ENCODE measurements at places on chromosomes 11 and 22. TPM values are rescaled to one million over a fixed set of nuclear protein-coding genes. Genes with fewer than 3 reads are reported as not detected.

The PRR5 gene
- total RNA-seq, result 43.5 TPM

The CBX7 gene
- 192 TPM for total RNA-seq

DNA sequence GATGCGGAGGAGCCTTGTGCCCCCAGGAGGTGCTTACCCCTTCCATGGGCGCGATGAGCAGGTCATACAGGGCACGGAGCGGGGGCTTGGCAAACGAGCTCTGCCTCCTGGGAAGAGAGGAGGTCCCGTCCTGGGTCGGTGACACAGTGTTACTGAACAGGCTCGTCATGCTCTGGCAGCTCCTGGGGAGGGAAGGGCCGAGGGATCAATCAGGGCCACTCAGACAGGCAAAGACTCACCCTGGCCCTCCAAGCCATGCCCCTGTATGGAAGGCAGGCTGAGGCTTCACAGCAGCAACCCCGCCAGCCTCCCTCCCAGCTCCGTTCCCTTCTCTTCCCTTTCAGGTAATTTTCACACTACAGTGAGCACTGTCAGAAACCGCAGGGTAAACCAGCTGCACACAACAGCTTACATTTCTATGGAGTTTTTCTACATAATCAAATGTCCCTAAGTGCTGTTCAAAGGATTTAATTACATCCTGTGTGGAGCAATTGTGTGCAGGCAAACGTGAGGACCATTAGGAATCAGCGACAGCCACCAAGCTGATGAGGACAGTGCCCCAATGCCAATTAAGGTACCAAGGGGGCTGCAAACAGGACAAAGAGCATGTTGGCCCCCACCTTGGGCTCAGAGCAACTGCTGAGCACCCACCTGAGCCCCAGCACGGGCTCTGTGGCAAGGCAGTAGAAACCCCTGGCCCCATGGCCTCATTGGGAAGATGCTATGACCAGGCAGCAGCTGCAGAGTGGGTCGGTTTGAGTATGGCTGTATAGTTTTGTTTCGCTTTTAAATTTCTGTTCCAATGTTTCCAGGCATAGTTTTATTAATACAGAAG is 95.4 kb upstream of the PITPNB start:
- no peak for DNase-seq

GRCh38 chr11:31687861-31688260 is 123.3 kb downstream of the PAX6 start:
- no peak for DNase-seq

GRCh38 chr11:120759046-120759445 is 247.5 kb downstream of the GRIK4 start:
- DNase-seq, result no peak

GRCh38 chr11:19842505-19842904 is 129.9 kb downstream of the NAV2 start:
- no peak for DNase-seq

The AIFM3 gene
- 1.8 TPM for total RNA-seq

GRCh38 chr11:121257976-121258375 is 34.6 kb upstream of the SC5D start:
- DNase-seq, result no peak

The PRMT3 gene
- total RNA-seq, result 23.0 TPM

GRCh38 chr11:111097191-111097590 is 148.3 kb upstream of the POU2AF2 start:
- DNase-seq, result no peak

DNA sequence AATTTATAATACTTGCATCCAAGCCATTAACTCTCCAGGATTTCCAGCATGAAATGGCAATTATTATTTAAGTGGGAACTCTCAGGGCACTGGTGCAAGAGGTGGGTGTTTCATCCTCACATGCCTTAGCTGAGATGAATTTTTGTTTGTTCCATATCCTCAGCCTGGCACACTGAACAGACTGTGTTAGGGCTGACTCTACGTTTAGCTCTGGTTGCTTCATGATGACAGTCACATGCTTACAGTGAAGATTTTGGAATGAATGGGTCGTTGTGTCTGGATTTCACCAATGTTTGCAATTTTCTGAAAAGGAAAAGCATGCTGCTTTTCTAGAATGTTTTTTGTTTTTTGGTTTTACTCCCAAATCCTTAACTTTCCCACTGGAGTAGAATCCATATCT is 246.6 kb downstream of the INSC start:
- DNase-seq, result no peak

The OR9G4 gene
- total RNA-seq, result not detected

GRCh38 chr11:8342821-8343681 is 79.4 kb upstream of the LMO1 start:
- DNase-seq, result no peak

DNA sequence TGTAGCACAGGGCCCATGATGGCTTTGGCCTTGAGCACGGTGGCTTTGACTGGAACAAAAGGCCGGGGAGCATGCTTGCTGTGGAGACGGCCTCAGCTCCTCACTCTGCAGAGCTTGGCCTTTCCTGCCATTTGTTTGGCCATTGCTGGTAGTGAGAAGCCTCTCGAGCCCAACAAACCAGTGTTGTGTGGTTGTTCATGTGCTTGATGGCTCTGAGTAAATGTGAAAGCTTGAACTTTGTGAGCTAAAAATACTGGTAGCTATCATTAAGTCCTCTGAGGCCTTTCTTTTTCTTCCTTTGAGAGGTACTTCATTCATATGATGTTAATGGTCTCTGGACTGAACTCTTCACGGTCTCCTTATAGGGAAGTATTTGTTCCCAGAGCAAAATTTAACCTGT is 39.6 kb downstream of the NAT10 start:
- DNase-seq, result no peak

DNA sequence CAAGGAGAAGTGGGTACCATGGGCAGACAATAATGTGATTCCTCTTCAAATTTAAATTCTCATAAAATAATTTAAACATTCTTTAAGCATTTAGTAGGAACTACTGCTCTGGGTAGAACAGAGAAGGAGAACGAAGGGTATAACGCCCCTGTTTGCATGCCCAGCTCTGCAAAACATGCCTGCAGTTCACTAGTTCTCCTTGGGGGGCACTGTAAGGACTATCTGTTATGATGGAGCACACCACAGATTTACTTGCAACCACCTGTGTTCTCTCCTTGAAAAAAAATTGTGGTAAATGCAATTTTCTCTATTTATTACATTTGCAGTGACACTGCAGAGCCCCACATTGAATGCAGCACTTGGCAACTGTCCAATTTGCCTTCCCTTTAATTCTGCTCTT is 100.3 kb downstream of the GUCY1A2 start:
- no peak for DNase-seq

DNA sequence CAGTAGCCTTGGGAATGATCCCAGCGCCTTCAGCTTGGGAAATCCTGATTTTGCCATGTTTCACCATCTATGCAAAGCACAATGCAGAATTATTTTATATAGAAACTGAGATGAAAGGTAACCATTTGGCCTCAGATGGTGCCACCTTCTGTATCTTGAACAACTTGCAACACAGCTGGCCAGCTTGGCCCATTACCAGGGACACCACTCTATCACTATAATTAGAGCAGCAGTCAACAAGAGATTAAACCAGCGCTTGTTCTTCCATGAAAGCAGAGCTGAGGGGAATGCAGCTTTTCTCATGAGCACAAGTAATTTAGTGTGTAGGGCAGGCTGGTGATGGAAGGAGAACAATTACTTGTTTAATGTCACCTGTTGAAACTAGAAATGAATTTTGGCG is 6.7 kb upstream of the ZDHHC13 start:
- DNase-seq, result no peak

- DNase-seq, result no peak
Measured at GRCh38 chr22:28497188-28497587, 182.5 kb downstream of the TTC28 start.

The SPON1 gene
- 33.1 TPM for total RNA-seq

- no peak for DNase-seq
Measured at GRCh38 chr11:113373306-113373705, 14.3 kb upstream of the ANKK1 start.

DNA sequence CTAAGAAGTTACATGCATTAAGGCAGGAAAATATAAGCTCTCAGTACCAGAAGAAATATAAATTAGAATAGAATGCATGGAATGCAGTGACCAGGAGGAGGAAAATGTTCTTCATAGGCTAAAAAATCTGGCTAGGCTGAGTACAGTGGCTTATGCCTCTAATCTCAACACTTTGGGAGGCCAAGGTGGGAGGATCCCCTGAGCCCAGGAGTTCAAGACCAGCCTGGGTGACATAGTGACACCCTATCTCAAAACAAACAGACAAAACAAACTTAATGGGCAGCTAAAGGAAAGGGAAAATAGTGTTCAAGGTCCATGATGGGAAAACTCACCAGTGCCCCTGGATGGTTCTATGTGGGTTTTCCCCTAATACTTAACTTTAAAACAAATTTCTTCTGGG is 78.3 kb upstream of the RASSF10 start:
- DNase-seq, result no peak

DNA sequence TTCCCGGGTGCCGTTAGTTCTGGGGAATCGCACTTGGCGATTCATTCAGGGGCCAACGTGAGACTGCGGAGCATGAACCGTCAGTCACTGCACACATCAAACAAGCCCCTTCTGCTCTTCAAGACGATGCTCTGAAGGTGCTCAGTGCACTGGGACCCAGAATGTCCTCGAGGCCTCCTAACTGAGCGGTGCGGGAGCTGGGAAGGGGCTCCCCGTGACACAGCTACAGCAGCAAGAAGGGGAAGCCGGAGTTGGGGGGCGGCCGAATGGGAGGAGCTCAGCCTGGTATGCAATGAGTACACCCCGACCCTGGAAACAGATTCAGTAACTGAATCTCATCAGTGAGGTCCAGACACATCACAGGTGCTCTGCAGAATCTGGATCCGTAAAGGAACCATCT is 150.8 kb downstream of the SHANK2 start:
- no peak for DNase-seq

The CAPN5 gene
- 15.9 TPM for total RNA-seq

The OR8A1 gene
- total RNA-seq, result not detected

The CASP4 gene
- 60.7 TPM for total RNA-seq

DNA sequence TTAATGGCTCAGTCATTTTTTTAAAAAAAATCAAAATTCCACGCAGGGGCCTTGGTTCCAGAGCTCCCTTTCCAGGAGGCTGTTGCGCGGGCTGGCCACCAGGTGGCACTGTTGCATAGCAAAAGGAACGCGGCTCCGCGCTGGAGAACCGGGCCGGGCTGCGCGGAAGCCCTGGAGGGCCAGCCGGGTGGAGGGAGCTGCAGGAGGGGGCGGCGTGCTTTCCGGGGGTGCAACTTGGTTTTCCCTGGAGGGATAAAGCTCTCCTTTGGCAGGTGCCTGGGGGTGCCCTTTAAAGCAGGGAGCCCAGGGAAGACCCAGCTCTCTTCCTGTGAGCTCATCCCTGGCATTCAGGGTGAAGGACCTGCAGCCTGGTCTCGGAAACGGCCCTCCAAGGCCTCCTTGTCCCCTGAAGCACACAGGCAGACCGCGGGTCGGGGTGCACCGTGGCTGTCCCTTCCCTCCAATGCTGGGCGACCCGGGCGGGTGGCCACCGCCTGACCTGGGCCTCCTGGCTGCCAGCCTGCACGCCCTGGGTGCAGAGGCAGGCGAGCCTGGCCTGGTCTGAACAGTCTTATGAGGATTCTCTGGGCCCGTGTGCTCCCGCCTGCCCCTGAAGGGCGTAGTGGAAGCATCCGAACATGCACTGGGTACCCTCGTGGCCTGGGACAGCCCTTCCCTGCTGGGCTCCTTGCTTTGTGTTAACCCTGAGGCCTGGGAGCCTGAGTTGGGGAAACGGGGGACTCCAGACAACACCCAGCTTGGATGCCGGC is 23.4 kb downstream of the KRTAP5-5 start:
- peak; percentile 84 for DNase-seq

GRCh38 chr11:116641561-116642045 is 131.2 kb downstream of the BUD13 start:
- DNase-seq, result no peak

- DNase-seq, result no peak
Measured at GRCh38 chr11:44651535-44652155, 75.1 kb upstream of the TSPAN18 start.

- no peak for DNase-seq
Measured at GRCh38 chr22:44670220-44670988, 31.6 kb upstream of the PRR5 start.

- DNase-seq, result no peak
Measured at GRCh38 chr11:133269267-133269666, 263.0 kb downstream of the OPCML start.

- no peak for DNase-seq
Measured at GRCh38 chr11:112797092-112797491, 164.1 kb upstream of the NCAM1 start.

The BAIAP2L2 gene
- 2.7 TPM for total RNA-seq

The OR51B4 gene
- not detected for total RNA-seq

The ABTB2 gene
- total RNA-seq, result 7.2 TPM

DNA sequence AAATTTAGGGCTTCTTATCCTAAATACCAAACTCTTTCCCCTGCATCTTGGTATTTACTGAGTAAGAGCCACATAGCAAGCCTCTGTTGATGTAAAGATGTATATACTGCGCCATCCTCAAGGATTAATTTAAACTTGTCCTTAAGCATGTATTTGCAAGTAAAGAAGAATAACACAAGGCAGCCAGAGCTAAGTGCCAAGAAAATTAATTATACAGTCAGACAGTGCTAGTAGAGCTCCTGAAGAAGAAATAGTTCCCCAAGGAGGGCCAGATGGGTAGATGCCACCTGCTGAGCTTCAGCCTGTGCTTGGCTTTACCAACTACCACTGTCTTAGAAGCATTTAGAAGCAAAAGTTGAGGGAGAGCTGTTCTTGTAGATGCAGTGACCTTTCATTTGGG is 470.0 kb downstream of the BUD13 start:
- DNase-seq, result no peak

- no peak for DNase-seq
Measured at GRCh38 chr11:106306942-106307341, 229.5 kb downstream of the AASDHPPT start.

The SEPTIN5 gene
- 29.1 TPM for total RNA-seq

The SMTNL1 gene
- total RNA-seq, result not detected

Data from tibial nerve (tissue), 4 donors.